ENCODE measurements at places on chromosomes 5 and 9.

DNA sequence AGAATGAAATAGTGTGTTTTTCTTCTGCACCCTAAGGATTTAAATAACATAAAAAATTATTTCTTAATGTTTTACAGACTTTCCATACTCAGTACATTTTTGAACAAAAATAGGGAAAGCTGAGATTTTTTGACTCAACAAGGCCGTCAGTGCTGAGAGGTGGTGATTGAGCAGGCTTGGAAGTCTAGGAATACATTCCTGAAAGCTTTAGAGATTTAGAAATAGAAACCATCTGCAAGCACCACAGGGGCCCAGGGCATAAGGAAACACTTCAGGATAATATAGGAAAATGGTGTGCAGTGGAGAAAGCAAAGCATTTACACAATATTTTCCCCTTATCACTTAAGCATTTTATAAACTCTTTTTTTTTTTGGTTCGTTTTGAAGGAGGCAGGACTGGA is 5.2 kb downstream of the BASP1 start:
- DNase-seq = no peak

- no peak for DNase-seq
These were observed 814.2 kb downstream of the BRINP1 start for GRCh38 chr9:118554987-118555386.

GRCh38 chr5:150633429-150633828 is 7.0 kb upstream of the SYNPO start:
- no peak for DNase-seq

DNA sequence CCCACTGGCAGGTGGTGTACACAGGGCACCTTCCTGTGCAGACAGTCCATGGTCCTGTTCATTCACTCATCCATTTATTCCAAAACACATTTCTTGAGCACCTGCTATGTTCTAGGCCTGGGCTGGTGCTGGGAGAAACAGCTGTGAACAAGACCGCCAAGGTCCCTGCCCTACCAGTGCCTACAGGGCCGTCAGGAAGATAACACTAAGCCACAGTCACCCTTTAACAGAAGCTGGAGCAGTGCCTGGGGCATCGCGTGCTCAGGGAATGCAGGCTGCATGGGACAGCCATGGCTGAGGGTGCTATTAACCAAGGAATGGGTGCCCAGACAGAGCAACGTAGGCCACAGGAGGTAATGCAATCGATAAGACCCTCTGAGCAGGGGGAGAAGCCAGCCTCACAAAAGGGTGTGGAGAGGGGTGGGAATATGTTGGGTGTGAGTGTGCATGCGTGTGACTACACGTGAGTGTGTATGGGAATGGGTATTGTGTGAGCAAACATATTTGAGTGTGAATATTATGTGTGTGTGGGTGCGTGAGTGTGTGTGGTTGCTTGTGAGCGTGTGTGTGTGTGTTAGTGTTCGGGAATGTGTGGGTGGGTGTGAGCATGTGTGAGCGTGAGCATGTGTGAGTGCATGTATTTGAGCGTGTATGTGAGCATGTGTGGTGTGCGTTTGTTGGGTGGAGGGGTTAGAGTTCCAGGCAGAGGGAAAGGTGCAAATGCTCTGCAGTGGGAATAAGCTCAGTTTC is 19.1 kb downstream of the DUSP1 start:
- DNase-seq = no peak

GRCh38 chr5:176574297-176574591 is 25.1 kb downstream of the CDHR2 start:
- DNase-seq = no peak

DNA sequence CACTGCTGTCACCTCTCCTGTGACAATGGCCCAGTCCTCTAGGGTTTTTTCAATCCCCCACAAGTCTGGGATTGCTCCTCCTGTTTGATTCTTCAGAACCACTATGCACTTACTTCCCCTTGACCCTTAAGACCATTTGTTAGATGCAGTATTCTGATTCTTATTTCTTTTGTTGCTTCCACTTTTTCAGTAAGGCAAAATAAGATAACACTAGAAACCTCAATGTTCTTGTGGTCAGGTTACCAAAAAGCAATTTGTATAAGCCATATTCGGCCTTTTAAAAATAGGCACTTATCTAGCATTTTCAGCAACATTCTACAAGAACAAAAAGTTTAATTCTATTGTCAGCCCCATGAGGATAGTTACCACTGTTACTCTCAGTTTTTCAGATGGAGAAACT is 220.0 kb downstream of the KDM4C start:
- DNase-seq = no peak
